ENCODE measurements at places on chromosomes 13 and 19. TPM values are rescaled to one million over a fixed set of nuclear protein-coding genes. Genes with fewer than 3 reads are reported as not detected.

ATP13A1 gene
- polyA plus RNA-seq: 59.0 TPM

MAP3K10 gene
- polyA plus RNA-seq: 0.44 TPM

HTR2A gene
- polyA plus RNA-seq: not detected

UBE2L5 gene
- not detected for polyA plus RNA-seq

FPR1 gene
- polyA plus RNA-seq: 1.5 TPM

ACTMAP gene
- polyA plus RNA-seq: 4.9 TPM

SSC5D gene
- not detected for polyA plus RNA-seq

ZNF547 gene
- 1.5 TPM for polyA plus RNA-seq

CYP4F8 gene
- not detected for polyA plus RNA-seq

PNMA8B gene
- not detected for polyA plus RNA-seq

NCR1 gene
- 0.63 TPM for polyA plus RNA-seq

CEACAM7 gene
- not detected for polyA plus RNA-seq

C19orf12 gene
- polyA plus RNA-seq: 17.6 TPM

USHBP1 gene
- polyA plus RNA-seq: not detected

MYCBP2 gene
- 78.2 TPM for polyA plus RNA-seq

CILP2 gene
- polyA plus RNA-seq: not detected

BAX gene
- polyA plus RNA-seq: 101 TPM

KIR2DL4 gene
- not detected for polyA plus RNA-seq

CD79A gene
- polyA plus RNA-seq: 3,141 TPM

BRD4 gene
- 20.5 TPM for polyA plus RNA-seq

NLRP5 gene
- not detected for polyA plus RNA-seq

CCL25 gene
- polyA plus RNA-seq: 1.2 TPM

LGALS7 gene
- polyA plus RNA-seq: not detected

DPF1 gene
- polyA plus RNA-seq: 0.24 TPM

RPL18 gene
- polyA plus RNA-seq: 2,549 TPM

NR1H2 gene
- polyA plus RNA-seq: 130 TPM

HPN gene
- not detected for polyA plus RNA-seq

RFPL4A gene
- polyA plus RNA-seq: not detected

FSD1 gene
- 0.58 TPM for polyA plus RNA-seq

SLC6A16 gene
- polyA plus RNA-seq: 11.6 TPM

RTBDN gene
- not detected for polyA plus RNA-seq

TMTC4 gene
- 4.8 TPM for polyA plus RNA-seq

DCT gene
- polyA plus RNA-seq: not detected

KASH5 gene
- not detected for polyA plus RNA-seq

IRGC gene
- not detected for polyA plus RNA-seq

SMIM44 gene
- not detected for polyA plus RNA-seq

SLC25A41 gene
- polyA plus RNA-seq: not detected

APOC4 gene
- not detected for polyA plus RNA-seq

MEIS3 gene
- polyA plus RNA-seq: not detected

KIR3DL1 gene
- polyA plus RNA-seq: 1.1 TPM

BRME1 gene
- polyA plus RNA-seq: not detected

RXFP2 gene
- polyA plus RNA-seq: not detected

ZBTB45 gene
- polyA plus RNA-seq: 7.6 TPM

OR4F17 gene
- not detected for polyA plus RNA-seq

OR7A5 gene
- not detected for polyA plus RNA-seq

LPAR6 gene
- 2.4 TPM for polyA plus RNA-seq

KIRREL2 gene
- polyA plus RNA-seq: not detected

CKM gene
- not detected for polyA plus RNA-seq

PRRG2 gene
- polyA plus RNA-seq: 0.26 TPM

ZNF283 gene
- polyA plus RNA-seq: 2.6 TPM

ZSWIM4 gene
- 1.2 TPM for polyA plus RNA-seq

BRCA2 gene
- polyA plus RNA-seq: 6.5 TPM

PRODH2 gene
- polyA plus RNA-seq: not detected

Measured in IgD-negative memory B cell (primary cell).